ENCODE measurements at places on chromosomes 6 and 20. TPM values are rescaled to one million over a fixed set of nuclear protein-coding genes. Genes with fewer than 3 reads are reported as not detected.

Gene ANKRD66
- total RNA-seq = not detected

Gene GLP1R
- not detected for total RNA-seq

Gene NECAB3
- 3.5 TPM for total RNA-seq

Gene SIRPD
- not detected for total RNA-seq

Gene BRPF3
- total RNA-seq = 8.1 TPM

Gene XKR7
- not detected for total RNA-seq

Gene SYCP2
- total RNA-seq = 0.30 TPM

Gene RGS17
- total RNA-seq = 3.4 TPM

Gene EIF6
- 206 TPM for total RNA-seq

Gene MAP7
- 0.25 TPM for total RNA-seq

Gene HLA-DRB5
- total RNA-seq = not detected

Gene NTSR1
- total RNA-seq = 0.15 TPM

Gene KCNK15
- total RNA-seq = not detected

Gene C6orf58
- not detected for total RNA-seq

Gene CPXM1
- total RNA-seq = 0.20 TPM

Gene CEP250
- 24.3 TPM for total RNA-seq

Gene LINC00237
- total RNA-seq = not detected

Gene TCP11
- not detected for total RNA-seq

Gene ZNF512B
- 13.0 TPM for total RNA-seq

Gene OPRM1
- not detected for total RNA-seq

Gene FERMT1
- 4.0 TPM for total RNA-seq

Gene HLA-DRA
- not detected for total RNA-seq

Gene AHI1
- 10.8 TPM for total RNA-seq

Gene NUP43
- total RNA-seq = 28.5 TPM

Gene METTL24
- total RNA-seq = not detected

Gene SLC17A9
- total RNA-seq = 13.1 TPM

Gene TFAP2C
- total RNA-seq = not detected

Gene BTNL2
- not detected for total RNA-seq

Data from mammary microvascular endothelial cell (primary cell).